ENCODE measurements at places on chromosomes 1 and 21.

DNA sequence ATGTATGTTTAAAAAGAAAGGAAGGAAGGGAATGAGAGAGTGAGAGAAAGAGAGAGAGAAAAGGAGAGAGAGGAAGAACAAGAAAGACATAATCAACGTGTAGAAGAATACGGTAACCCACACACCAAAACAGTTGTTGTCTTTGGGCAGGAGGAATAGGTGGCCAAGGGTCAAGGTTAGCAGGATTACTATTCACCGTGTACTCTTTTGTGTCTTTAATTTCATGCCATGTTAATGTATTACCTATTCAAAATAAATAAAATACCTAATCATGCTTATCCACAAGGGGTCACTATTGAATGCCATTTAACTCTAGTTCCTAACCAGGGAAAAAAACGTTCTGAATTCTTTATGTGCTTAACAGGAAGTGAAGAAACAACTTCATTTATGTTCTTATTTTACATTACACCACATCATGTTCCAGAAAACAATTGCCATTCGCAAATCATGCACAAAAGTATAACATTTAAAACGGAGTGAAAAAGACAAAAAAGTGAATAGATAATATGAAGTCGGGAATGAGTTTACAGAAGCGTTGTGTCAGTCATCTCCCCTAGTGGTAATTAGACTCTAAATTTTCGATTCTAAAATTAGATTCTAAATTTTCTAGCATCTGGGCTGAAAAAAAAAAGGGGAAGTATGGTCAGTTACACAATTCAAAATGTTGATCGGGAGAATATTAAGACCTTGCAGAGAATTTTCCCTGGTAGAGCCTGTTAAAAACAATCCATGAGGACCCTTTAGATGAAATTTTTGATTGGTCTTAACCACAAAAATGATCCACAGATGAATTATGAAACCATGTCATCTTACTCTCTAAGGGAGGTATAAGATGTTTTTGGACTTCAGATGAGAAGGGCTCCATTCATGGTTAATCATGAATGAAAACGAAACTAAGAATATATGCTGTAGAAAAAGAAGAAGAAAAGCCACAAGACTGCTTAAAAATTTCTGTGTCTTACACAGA is 700 bp upstream of the KMO start:
- DNase-seq: no peak

- no peak for DNase-seq
Measured at GRCh38 chr1:11930571-11931445, 3.7 kb upstream of the PLOD1 start.

DNA sequence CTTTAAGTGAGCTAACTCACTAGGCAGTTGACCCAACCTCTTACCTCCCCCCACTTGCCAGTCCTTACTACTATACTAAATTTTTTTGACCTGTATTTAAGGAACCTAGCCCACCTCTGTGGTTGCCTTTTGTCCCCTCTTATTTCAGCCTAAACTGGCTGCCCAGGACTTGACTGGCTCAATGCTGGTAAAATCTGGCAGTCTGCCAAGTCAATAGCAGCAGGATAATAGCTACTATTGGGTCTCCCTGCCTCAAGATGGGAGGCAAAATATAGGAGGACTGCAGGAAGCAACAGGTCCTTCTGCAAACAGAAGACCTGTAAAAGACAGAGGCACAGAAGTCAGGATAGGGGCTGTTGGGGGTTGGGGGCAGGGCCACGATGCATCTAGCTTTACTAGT is 144.2 kb upstream of the POGK start:
- no peak for DNase-seq

DNA sequence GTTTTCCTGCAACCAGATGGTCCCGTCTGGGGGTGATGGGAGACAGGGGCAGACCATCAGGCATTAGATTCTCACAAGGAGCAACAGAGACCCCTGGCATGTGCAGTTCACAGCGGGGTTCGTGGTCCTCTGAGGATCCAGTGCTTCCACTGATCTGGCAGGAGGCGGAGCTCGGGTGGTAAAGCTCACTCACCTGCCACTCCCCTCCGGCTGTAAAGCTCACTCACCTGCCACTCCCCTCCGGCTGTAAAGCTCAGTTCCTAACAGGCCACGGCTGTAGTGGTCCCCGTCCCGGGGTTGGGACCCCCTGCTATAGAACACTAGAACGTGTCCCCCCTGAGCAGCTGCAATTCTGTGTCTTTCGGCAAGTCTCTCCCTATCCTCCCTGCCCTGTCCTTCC is 4.6 kb downstream of the KRTAP10-12 start:
- no peak for DNase-seq

- DNase-seq: no peak
Measured at GRCh38 chr1:178784131-178784536, 59.1 kb downstream of the RALGPS2 start.

DNA sequence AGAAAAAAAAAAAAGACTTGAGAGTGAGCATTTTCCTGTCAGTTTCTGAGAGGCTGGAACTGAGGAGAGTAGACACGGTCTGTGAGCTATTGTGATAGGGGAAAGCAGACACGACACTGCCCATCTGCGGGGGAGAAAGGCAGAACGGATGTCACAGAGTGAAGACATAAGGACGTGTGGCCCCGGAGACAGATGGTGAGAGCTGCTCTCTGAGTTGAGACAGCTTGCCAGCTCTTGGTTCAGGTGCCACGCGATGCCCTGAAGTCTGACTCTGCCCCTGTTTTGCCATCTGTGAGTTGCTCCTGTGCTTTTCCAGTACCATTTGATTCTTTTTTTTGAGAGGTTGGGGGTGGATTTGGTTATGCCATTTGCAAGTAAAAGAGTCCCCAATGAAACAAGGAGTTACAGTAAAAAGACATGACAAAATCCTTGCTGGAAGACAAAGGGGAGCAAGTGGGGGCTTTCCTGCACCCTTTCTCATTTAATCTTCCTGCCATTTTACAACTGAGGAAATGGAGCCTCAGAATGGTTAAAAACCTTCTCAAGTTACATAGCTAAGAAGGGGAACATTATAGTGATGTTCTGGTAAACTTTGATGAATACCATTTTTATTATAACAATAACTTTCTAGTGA is 128.9 kb upstream of the DNAH14 start:
- DNase-seq: no peak

DNA sequence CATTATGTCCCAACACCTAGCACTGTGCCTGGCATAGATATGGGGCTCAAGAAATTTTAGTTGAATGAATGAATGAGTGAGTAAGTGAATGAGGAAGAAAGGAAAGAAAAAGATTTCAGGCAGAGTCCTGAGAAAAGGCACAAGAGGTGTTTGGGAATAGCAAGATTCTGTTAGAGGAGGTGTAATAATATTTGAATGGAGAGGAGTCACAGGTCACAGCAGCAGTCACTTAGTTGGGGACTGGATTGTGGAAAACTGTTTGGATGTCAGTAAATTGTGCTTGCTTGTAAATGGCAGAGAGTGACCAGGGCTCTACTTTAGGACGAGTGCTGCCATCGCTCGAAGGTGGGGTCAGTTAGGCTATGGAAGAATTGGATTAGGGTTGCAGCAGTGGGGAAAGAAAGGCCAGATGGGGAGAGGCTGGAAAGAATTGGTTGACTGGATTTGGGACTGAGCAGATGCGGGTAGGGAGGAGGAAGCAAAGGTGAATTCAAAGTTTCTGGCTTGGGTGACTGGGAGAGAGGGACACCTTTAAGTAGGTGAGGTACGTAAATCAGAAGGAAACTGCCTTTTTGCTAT is 9.3 kb downstream of the CDC14A start:
- DNase-seq: no peak

DNA sequence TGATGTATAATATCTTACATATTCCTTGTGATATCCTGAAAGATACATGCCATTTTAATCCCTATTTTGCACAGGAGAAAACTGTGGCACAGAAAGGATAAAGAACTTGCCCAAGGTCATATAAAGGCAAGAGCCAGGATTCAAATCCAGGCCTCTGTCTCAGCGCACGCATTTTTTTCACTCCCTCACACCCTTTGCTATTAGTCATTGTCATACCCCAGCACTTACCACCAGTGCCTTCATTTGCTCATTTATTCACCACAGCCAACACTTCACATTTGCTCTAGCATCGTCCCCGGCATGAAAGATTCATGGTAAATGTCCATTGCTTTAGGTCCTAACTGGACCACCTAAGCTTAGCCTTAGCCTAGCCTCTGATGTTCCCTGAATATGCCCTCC is 14.2 kb downstream of the ALX3 start:
- no peak for DNase-seq

GRCh38 chr1:83761167-83762038 is 237.5 kb downstream of the TTLL7 start:
- no peak for DNase-seq

DNA sequence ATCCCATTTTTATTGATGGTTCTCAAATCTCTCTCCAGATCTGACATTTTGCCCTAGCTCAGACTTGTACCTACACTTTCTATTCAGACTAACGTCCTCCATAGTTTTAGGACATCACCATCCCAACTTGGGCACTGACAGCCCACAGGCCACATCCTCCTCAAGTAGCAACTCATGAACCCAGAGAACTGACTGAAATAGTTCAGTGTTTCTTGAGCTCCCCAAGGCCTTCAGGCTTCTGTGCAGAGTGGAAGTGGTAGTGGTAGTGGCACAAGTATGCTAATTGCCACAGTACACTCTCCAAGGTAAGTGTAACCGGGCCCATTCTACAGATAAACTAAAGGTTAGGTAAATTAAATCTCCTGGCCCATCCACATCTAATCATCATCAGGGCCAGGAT is 112.6 kb downstream of the SLC45A1 start:
- no peak for DNase-seq

GRCh38 chr1:227845519-227845918 is 30.0 kb downstream of the PRSS38 start:
- DNase-seq: no peak

GRCh38 chr1:94827434-94827833 is 7.3 kb downstream of the SLC44A3 start:
- DNase-seq: no peak

DNA sequence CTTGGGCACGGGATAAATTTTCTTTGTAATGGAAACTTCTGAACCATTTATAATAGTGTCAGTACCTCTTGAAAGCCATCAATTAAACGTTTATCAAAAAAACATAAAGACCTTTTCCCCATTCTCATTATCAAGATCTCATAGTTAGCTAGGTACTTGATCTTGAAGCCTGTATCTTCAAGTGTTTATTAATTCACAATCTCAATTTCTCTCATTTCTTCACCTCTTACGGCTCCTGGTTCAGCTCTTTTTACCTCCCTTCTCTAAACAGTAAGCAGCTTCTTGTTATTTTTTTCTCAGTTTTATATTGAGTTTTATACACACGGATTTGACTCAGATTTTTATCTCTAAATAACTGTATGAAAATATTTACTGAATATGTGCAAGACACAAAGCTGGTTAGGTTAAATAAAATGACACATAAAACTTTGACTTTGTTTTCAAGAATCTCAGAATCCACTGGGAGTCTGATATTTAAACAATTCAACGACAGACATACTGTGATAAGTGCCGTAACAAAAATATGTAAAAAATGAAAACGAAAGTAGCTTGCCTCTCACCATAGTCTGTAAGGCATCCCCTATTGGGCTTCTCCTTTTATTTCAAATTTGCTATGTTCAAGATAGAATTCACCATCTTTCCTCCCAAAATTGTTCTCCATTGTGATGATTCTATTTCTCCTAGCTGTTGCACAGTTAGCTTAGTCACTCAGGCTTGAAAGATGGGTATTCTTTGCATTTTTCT is 411.6 kb upstream of the ZRANB2 start:
- no peak for DNase-seq

GRCh38 chr1:36561361-36561724 is 78.6 kb upstream of the CSF3R start:
- no peak for DNase-seq

DNA sequence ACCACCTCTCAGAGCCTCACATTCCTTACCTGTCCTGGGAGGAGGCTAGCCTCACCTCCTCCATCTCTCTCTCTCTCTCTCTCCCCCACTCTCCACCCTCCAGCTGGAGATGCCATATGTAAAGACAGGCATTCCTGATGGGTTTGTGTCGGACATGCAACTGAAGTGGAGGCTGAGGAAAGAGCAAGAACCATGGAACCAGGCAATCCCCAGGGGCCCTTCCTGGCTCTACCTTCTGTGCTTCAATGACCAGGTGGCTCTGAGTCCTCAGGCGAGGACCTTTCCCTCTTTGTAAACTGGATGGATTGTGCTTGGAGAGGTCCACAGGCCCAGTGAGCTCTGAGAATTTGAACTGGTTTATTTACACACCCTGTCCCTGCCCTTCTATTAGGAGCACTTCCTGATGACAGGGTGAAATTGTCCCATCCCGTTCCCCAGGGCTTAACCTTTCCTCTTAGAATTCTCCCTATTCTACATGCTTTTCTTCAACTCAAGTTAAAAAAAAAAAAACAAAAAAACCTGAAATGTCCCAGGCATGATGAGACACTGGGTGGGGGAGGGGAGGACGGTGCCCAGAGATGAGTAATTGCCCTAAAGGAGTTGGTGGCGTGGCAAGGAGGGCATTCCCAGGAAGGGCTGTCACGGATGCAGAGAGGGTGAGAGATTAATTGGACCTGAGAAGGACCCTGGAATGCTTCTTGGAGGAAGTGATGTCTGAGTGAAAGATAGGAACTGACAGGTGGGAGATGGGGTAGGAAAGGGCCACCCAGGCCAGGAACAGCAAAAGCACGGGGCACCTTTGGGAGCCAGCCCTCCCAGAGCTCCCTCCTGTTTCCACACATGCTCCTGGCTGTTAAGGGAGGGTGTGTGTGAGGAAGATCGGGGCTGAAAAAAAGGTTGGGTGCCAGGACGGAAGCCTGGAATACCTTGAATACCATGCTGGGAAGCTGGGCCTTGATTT is 50.2 kb upstream of the WASF2 start:
- no peak for DNase-seq

- DNase-seq: no peak
Measured at GRCh38 chr1:56404066-56404465, 175.3 kb downstream of the PLPP3 start.

DNA sequence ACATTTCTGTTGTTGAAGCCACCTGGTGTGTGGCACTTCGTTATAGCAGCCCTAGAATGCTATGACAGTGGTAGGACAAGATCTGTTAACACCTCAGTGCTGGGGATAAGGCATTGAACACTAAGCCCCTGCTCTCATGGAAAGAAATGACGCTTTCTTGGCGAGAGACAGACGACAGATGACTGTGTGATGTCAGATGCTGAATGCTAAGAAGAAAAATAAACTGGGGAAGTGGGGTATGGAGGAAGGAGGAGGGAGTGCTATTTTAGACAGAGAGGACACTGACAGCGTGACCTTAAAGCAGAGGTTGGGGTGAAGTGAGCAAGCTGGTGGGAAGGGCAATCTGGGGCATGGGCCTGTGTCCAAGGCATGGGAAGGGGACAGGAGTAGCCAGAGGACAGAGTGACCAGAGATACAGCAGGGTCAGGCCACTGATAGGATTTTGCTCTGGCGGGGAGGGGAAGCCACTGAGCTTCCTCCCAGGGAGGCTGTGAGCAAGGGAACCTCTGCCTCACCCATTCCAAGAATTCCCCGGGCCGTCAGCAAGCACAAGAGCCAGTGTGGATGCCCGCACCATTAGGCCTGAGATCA is 15.2 kb downstream of the DOP1B start:
- no peak for DNase-seq

All from anterior cingulate cortex (tissue), 58 donors.